ENCODE measurements at places on chromosomes 6 and 20.

- no peak for DNase-seq
Measured at GRCh38 chr6:149071997-149072396, 245.5 kb upstream of the TAB2 start.

GRCh38 chr20:53613748-53614147 lies 20.1 kb upstream of the ZNF217 start:
- no peak for DNase-seq

- DNase-seq = no peak
Measured at GRCh38 chr6:16043171-16044135, 85.4 kb upstream of the MYLIP start.

GRCh38 chr6:156256161-156256560 lies 521.0 kb upstream of the ARID1B start:
- no peak for DNase-seq

DNA sequence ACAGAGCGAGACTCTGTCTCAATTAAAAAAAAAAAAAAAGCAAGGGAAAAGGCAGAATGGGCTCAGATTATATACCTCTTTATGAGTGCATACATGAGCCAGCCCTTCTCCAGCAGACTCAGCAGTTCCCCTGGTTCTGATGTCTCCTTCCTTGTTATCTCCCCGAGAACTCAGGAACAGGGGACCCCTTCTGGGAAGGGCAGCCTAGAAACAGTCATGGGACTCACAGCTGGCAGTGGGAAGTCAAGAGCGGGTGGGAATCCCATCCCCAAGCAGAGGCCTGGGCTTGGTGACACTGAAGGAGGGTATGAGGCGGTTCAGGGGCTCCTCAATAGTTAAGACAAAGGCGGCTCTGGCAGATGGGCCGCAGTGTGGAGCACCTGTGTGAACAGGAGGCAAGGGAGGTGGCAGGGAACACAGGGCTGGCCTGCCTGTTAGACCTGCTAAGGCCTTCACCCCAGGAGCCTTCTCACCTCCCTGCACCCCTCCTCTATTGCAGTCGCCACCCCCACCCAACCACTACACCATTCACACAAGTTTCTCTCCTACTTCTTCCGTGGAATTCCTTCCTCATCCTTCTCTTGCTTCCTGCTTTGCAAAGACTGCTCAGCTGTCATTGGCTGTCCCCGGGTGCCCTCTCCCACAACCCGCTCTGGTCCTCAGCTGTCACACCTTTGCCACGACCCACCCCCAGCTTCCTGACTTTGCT lies 29.7 kb upstream of the MDFI start:
- no peak for DNase-seq

Data from brain pericyte (primary cell).